ENCODE measurements at places on chromosomes 2 and 18. TPM values are rescaled to one million over a fixed set of nuclear protein-coding genes. Genes with fewer than 3 reads are reported as not detected.

- no peak for DNase-seq
Measured at GRCh38 chr18:60668583-60668982, 296.0 kb upstream of the MC4R start.

DNA sequence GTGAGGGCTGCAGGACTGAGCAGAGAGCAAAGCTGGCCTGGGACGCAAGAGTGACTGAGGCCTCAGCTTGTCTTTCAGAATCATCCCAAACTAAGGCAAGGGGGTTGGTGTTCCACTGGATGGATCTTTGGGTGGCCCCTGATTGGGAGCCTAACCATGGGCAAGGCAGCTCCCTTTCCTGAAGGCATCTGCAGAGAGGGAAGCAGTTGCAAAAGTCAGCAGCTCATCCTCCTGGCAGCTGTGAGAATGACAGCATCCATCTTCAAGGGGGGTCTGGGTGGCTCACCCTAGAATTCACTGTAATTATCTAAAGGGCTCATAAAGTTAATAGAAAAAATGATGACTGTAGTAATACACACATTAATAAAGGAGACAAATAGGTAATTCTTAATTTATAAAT lies 46.5 kb upstream of the RAB31 start:
- no peak for DNase-seq

DNA sequence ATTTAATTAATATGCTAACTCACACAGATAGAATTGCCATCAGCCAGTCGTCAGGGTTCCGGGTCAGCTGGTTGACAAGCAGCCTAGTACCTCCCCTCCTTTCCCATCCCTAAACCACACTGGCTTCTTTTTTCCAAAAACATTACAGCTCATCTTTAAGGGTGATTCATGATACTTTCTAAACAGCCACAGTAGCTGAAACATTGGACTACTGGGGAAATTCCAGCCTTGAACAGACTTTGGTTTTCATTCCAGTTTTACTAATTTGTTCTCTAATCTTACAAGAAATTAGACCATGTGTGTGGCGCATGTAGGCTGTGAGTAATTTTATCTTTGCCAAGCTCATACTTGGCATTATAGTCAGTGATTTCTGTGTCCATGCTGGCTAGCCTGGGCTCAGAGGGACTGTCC lies 110.8 kb downstream of the FMNL2 start:
- no peak for DNase-seq

GRCh38 chr2:159209341-159210306 lies 76.9 kb downstream of the WDSUB1 start:
- no peak for DNase-seq

GRCh38 chr18:74967979-74968378 lies 241.0 kb downstream of the PTGR3 start:
- no peak for DNase-seq

DNA sequence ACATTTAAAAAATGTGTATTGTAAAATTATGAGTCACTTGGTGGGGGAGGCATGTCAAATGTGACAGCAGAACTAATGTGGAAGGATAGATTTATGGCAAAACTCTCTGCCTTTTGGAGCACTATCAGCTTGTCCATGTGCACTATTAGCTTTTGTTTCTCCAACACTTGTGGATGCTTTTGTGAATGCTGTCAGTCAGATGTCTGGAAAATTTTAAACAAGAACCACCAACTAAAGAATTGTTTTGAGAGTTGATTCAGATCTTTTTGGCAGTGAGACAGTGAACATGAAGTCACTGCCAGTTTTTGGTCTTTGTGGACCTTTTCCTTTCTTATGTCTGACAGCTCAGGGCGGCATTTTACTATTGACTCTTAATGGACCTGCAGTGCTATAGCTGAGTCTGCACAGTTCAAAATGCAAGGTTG lies 72.4 kb downstream of the KIAA1328 start:
- DNase-seq, result no peak

DNA sequence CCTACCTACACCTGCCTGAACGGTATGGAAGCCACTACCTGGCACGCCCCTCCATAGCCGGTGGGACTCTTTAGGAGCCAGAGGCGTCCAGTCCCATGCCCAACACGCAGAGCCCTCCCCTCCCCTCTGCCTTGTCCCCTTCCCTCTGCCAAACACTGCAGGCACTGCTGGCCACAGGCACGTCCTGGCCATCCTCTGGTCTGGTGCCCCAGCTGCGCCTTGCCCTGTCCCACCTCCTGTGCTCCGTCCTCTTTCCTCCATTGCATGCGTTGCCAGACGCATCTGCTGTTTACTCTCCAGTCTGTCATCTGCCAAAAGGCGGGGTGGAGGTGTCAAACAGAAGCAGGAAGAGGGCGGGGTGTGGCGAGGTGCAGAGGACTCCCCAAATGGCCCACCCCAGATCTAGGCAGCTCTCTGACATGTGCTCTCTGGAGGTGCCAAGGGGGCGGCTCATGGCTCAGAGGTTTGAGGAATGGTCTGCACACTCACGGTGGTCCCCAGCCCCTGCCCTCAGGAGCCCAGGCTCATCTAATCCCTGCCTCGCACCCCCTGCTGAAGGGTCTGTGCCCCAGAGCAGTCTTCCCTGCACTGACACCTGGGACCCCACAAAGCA lies 45.1 kb downstream of the HS6ST1 start:
- DNase-seq, result no peak

- no peak for DNase-seq
Measured at GRCh38 chr18:10840743-10841142, 308.6 kb downstream of the PIEZO2 start.

- DNase-seq, result no peak
Measured at GRCh38 chr2:54881759-54882158, 158.3 kb downstream of the EML6 start.

DNA sequence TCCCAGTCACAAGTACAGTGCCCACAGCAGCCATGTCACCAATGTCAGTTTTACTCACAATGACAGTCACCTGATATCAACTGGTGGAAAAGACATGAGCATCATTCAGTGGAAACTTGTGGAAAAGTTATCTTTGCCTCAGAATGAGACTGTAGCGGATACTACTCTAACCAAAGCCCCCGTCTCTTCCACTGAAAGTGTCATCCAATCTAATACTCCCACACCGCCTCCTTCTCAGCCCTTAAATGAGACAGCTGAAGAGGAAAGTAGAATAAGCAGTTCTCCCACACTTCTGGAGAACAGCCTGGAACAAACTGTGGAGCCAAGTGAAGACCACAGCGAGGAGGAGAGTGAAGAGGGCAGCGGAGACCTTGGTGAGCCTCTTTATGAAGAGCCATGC lies 31.3 kb downstream of the COX7A2L start:
- no peak for DNase-seq

GRCh38 chr2:170433448-170433847 lies 255.5 kb downstream of the MYO3B start:
- no peak for DNase-seq

DNA sequence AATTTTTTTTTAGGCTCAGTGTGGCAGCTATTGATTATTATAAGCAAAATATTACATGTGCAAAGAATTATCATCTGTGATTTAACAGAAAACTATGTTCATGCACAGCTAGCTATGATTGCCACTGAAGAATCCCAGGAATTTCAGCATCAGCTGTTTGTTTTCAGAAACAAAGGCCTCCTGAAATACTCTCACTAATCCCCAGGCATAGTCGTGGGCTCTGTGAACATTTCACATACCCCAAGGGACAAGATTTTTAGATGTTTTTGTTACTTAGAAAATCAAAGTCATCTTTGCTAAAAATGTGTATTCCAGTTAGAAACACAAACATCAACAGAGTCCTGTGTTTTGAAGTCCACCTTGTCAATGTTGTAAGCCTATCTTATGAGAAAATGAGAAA lies 156.1 kb downstream of the MYO1B start:
- DNase-seq, result no peak

GRCh38 chr18:22900558-22901238 lies 32.4 kb upstream of the RBBP8 start:
- DNase-seq, result no peak

GRCh38 chr18:2485983-2486382 lies 85.3 kb downstream of the METTL4 start:
- no peak for DNase-seq

GRCh38 chr18:31233621-31234275 lies 71.1 kb upstream of the DSC1 start:
- DNase-seq, result no peak

GRCh38 chr18:46070815-46071652 lies 1.0 kb downstream of the PSTPIP2 start:
- no peak for DNase-seq

DNA sequence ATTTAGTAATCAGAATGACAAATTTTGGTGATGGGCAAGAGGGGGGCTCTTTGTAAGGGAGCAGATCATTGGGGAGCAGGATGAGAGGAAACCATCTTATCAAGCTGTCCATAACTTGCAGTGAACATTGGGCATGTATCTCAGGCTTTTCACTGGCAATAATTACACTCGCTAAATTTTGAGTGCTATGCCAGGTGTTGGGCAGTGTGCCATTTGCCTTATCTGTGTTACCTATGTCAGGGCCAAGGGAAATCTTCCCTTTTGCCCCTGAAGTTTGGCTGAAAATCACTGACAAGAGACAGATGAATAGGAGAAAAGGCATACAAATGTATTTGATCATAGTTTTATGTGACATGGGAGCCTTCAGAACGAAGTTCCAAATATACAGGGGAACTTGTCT lies 39.0 kb downstream of the NOSTRIN start:
- no peak for DNase-seq

DNA sequence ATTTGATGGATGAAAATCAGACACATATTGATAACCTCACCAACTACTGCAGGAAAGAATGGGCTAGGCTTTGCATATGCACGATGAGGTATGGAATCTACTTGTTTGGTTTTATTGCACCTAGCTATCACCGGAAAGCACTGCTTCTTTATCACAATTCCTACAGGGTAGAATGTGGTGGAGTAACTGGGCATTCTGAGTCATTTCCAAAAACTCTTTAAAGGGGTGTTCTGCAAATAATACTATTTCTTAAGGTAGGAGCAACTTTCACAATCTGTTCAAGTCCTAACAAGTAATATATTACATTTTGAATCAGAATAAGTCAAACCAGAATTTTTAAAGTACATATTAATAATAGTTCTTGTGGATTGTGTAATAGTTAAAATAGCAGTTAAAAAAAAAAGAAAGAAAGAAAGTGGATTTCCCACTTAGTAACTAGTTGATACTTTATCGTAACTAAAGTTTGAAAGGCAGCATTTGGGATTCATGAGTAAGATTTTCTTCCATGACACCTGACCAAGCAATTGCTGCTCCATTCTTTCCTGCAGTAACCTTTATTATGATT lies 40.5 kb downstream of the INO80C start:
- DNase-seq, result no peak

DNA sequence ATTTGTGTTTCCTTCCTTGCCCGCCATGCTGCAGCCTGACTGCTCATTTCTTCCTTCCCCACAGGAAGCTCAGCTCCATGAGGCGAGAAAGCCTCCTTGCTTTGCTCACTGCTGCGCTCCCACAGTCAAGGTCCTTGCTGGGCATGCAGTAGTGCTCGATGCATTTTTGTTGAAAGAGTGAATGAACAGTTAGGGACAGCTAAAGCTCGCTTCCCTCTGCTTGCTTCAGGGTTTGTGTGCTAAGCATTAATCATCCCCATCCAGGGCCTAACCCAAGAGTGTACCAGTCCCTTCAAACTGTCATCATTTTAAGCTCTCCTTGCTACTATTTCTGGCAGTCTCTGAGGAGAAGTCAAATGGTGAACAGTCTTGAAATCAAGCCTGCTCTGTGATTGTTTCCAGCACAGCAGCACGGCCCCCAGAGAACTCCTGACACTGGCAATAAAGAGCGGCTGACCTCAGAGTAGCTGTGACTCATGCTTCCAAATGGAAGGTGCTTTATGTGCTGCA lies 171.7 kb upstream of the SOX11 start:
- DNase-seq, result peak; percentile 49

GRCh38 chr18:9631814-9632496 lies 17.6 kb upstream of the PPP4R1 start:
- no peak for DNase-seq

DNA sequence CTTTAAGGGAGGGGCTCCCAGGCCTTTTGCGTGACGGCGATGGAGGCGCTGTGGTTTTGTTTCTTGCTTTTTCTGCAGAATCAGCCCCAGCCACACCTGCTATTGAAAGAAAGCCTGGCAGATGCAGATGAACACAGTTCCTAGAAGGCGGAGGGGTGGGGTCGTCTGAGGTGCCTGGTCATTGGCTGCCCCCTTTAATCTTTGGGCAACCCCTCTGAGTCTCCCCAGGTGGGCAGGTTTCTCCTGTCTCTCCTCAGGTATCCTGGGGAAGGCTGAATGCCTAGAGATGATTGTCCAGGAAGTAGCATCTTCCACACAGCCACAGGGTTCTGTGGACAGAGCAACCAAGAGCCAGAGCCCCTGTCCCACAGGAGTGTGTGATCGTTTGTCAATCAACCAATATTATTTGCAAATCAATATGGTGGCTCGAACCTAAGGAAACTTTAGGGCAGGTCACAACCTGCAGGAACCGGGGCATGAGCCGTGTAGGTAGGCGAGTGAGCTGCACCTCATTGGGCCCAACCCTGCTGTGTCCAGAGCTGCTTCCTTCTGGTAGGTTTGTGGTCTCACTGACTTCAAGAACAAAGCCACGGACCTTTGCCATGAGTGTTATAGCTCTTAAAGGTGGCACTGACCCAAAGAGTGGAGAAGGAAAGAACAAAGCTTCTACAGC lies 104.3 kb downstream of the NDUFA10 start:
- DNase-seq, result no peak

DNA sequence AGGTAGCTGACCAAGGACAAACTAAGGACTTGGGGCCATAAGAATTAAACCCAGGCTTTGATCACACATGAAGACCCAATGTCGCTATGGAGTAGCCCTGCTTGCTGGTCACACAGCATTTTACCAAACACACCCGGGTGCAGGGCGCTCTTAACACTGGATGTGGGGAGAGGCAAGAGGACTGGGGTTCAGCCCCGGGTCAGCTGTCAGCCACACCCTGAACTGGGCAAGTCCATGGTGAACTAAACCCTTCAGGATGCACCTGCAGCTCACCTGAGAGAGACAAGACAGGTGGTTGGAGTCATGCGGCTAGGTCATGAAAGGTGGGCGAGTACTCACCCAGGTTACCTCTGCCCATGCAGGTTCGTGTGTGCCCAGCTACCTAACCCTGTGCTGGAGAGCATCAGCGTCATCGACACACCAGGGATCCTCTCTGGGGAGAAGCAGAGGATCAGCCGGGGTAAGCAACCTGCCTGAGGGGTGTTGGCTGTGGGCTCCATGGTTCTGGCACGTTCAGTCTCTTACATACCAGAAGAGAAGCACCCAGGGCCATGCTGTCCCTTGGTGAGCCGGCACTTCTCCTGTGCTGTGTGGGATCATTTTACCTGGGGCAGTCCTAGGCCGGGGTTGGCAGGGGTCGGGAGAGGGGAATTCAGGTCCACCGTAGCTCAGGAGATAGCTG lies 15.2 kb downstream of the EHD3 start:
- no peak for DNase-seq

Gene TCF23
- total RNA-seq, result not detected

Gene DNMT3A
- 9.1 TPM for total RNA-seq

Gene CD8B
- 2.2 TPM for total RNA-seq

Gene REG3A
- total RNA-seq, result not detected

Gene ZRANB3
- 4.8 TPM for total RNA-seq

Gene INPP1
- total RNA-seq, result 9.1 TPM

Gene RAX
- total RNA-seq, result not detected

Gene ANKRD30B
- not detected for total RNA-seq

Gene COL4A4
- total RNA-seq, result 5.7 TPM

Gene COPS8
- 353 TPM for total RNA-seq

Gene NT5DC4
- not detected for total RNA-seq

Measured in gastrocnemius medialis (tissue), 4 donors.